ENCODE measurements at places on chromosomes 5 and 9. TPM values are rescaled to one million over a fixed set of nuclear protein-coding genes. Genes with fewer than 3 reads are reported as not detected.

GRCh38 chr5:53575831-53576230 is 15.4 kb downstream of the NDUFS4 start:
- H3K27me3 ChIP-seq: no peaks in the 10 kb centered on the region
- no peaks in the 10 kb centered on the region for H3K36me3 ChIP-seq
- H3K4me3 ChIP-seq: no peak overlapping the region
- DNase-seq: no peak
- H3K4me1 ChIP-seq: peaks cover 88% of the 10 kb centered on the region
- H3K27ac ChIP-seq: no peak overlapping the region

DNA sequence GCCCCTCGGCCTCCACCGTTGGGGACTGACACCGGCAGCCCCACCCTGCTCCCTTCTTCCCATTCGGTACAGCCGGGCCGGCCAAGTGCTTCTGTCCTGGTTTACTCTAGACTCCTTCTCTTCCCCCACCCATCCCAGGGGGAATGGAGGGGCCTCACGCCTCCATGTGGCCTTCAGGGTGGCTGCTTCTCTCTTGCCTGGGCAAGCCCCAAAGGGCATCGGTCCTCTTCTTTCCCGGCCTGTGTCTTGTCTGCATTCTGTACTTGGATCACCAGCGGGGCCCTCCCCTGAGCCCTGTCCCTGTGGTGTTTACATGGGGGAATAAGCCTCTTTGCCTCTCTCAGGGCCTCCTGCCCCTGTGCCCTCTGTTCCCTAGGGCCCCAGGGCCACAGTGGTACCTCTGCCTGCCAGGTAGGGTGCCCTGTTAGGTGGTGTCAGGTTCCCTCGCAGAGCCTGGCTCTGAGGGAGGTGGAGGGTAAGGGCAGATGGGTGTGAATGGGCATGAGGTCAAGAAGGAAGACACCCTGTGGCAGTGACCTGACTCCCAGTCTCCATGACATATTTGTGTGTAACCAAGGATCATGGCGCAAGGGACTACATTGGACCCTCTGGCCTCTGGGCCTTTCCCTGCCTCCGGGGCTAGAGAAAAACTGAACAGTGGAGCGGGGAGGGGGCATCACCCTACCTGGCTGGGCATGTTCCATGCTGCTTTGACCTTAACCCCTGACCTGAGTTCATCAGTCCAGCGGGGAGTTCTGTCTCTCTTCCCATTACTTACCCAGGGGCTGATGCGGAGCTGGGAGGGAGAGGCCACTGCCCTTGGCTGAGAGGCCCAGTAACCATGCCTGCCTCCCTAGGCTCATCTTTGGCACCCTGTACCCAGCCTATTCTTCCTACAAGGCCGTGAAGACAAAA is 1.6 kb downstream of the REEP2 start:
- H3K27ac ChIP-seq: no peak overlapping the region
- peaks cover 13% of the 10 kb centered on the region for H3K4me1 ChIP-seq
- no peaks in the 10 kb centered on the region for H3K27me3 ChIP-seq
- no peak for DNase-seq
- H3K36me3 ChIP-seq: peaks cover 22% of the 10 kb centered on the region
- peak overlapping the region; percentile 64 for H3K4me3 ChIP-seq

GRCh38 chr5:141518618-141519015 is 29.7 kb downstream of the PCDHGC5 start:
- H3K4me1 ChIP-seq: peaks cover 90% of the 10 kb centered on the region
- H3K4me3 ChIP-seq: no peak overlapping the region
- peaks cover 60% of the 10 kb centered on the region for H3K36me3 ChIP-seq

GRCh38 chr9:108412755-108413154 is 443.0 kb downstream of the ACTL7B start:
- H3K27me3 ChIP-seq: no peaks in the 10 kb centered on the region
- no peak overlapping the region for H3K4me3 ChIP-seq
- no peaks in the 10 kb centered on the region for H3K4me1 ChIP-seq

DNA sequence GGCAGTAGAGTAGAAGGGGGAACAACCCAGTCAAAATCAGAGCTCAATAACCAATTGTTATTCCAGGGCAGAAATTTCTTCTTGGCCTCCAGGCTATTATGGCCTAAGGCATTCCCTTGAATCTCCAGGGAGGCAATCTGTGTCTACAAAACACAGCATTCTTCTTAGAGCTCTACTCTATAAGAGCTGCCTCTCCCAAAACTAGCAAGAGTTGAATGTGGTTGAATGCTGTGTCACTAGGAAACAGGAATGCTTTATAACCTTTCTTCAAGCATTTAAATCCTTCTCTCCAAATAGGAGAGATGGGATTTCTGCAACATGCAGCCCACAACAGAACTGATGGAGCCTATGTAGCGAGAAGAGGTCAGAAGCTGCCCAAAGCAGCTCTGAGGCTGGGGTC is 97.1 kb upstream of the APC start:
- H3K4me1 ChIP-seq: peaks cover 2% of the 10 kb centered on the region
- DNase-seq: no peak
- H3K36me3 ChIP-seq: no peaks in the 10 kb centered on the region

GRCh38 chr9:120569556-120569955 is 10.4 kb downstream of the CDK5RAP2 start:
- no peak for DNase-seq
- peaks cover 14% of the 10 kb centered on the region for H3K36me3 ChIP-seq
- peak overlapping the region; percentile 30 for H3K27ac ChIP-seq
- H3K27me3 ChIP-seq: no peaks in the 10 kb centered on the region

GRCh38 chr5:154238776-154239481 is 48.4 kb downstream of the GALNT10 start:
- no peaks in the 10 kb centered on the region for H3K36me3 ChIP-seq
- no peak for DNase-seq
- H3K4me1 ChIP-seq: peaks cover 9% of the 10 kb centered on the region
- H3K27me3 ChIP-seq: no peaks in the 10 kb centered on the region
- H3K4me3 ChIP-seq: no peak overlapping the region

DNA sequence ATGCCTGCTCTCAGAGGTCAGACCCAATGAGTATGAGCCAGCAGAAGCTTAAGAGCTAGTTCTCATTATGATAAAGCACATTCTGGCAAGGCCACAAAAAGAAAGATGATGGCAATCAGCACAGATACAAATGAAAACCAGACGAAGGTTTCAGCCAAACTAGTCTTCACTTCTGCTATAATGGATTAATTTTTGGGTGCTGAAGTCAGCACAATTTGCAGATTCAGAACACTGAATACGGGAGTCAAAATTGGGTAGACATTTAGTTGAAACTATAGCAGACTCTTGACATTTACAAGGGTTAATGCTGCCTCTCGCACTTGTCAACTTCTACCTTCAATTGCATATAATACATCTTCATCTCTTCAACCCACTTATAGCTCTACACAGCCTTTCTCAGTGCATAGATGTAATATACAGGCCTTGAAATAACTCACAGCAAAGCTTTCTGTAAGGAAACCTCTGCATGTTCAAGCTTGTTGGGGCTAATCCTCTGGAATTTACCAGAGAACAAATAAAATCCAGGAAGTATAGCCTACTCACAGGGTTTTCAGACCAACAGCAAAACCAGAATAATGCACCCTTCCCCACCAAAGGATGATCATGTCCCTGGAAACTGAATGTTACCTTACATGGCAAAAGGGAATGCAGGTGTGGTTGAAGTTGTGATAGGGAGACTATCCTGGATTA is 77.1 kb downstream of the BAAT start:
- no peak overlapping the region for H3K27ac ChIP-seq
- no peak overlapping the region for H3K4me3 ChIP-seq
- no peaks in the 10 kb centered on the region for H3K4me1 ChIP-seq
- DNase-seq: no peak
- no peaks in the 10 kb centered on the region for H3K36me3 ChIP-seq
- no peaks in the 10 kb centered on the region for H3K27me3 ChIP-seq

GRCh38 chr5:151037561-151038411 is 17.4 kb downstream of the GPX3 start:
- H3K36me3 ChIP-seq: no peaks in the 10 kb centered on the region
- no peaks in the 10 kb centered on the region for H3K27me3 ChIP-seq
- H3K27ac ChIP-seq: peak overlapping the region; percentile 84
- no peak overlapping the region for H3K4me3 ChIP-seq

GRCh38 chr9:109912082-109912582 is 132.1 kb downstream of the PALM2AKAP2 start:
- H3K4me3 ChIP-seq: no peak overlapping the region
- H3K4me1 ChIP-seq: peaks cover 30% of the 10 kb centered on the region
- no peaks in the 10 kb centered on the region for H3K36me3 ChIP-seq
- no peak for DNase-seq
- peak overlapping the region; percentile 13 for H3K27ac ChIP-seq
- no peaks in the 10 kb centered on the region for H3K27me3 ChIP-seq

DNA sequence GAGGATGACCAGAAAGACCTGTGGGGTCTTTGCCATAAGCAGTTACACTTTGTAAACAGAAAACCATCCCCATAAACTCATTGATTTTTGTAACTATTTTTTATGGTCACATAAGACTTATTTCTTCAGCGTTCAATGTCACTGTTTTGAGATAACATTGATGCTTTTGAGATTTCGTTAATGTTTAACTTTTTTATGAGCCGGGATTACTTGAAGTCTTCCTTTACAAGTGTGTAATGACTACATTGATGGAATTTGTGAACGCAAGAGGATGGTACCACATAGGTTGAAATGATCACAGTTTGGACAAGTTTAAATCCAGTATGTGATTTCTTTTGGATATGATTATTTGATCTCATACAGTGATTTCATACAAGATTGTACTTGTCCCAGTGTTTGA is 1.8 kb downstream of the SLC12A2 start:
- no peaks in the 10 kb centered on the region for H3K36me3 ChIP-seq
- DNase-seq: no peak
- peak overlapping the region; percentile 96 for H3K27ac ChIP-seq
- peaks cover 26% of the 10 kb centered on the region for H3K4me1 ChIP-seq
- H3K4me3 ChIP-seq: peak overlapping the region; percentile 89

The SPATA31C1 gene
- not detected for total RNA-seq

The PCDHB15 gene
- total RNA-seq: 1.0 TPM

The HRH2 gene
- 0.49 TPM for total RNA-seq

The PCDHGA10 gene
- 3.5 TPM for total RNA-seq

The FOXE1 gene
- not detected for total RNA-seq

The IFNA8 gene
- not detected for total RNA-seq
